ENCODE measurements at places on chromosomes 3 and 15. TPM values are rescaled to one million over a fixed set of nuclear protein-coding genes. Genes with fewer than 3 reads are reported as not detected.

DNA sequence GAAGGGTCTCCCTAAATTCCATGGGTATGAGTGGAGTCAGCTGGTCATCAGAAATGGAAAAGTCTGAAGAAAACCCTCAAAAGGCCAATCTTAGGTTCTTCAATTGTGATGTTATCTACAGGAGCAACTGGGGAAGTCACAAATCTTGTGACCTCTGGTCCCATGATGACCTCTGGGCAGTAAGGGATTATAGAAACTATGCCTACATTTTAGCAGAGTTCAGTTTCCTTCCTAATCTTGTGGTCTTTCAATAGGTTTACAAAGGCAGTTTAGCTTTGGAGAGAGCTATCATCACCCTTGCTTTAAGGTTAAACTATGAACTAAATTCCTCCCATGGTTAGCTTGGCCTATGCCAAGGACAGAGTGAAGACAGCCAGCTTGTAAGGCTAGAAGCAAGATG is 225.1 kb downstream of the DPH6 start:
- no peak for DNase-seq

GRCh38 chr3:15553749-15554148 is 32.2 kb upstream of the COLQ start:
- DNase-seq: no peak

- no peak for DNase-seq
Measured at GRCh38 chr3:35659768-35660167, 20.4 kb downstream of the ARPP21 start.

GRCh38 chr3:87873136-87873535 is 185.7 kb downstream of the CGGBP1 start:
- DNase-seq: no peak

DNA sequence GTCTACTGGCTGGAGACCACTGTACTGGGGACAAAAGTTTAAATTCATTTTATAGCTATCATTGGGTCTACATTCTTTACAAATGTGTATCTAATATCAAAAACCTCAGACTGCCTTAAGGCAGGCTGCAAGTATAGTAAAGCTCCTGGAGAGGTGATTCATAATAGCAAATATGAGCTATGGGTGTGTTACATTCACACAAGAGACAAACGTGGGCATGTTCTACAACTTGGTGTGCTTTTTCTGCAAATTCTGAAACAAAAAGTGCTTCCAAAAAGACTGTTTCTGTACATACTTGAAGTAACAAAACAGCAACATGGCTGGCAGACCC is 1101.4 kb downstream of the ROBO1 start:
- DNase-seq: no peak

SEMA6D gene
- total RNA-seq: 5.9 TPM

- DNase-seq: no peak
Measured at GRCh38 chr3:3666664-3667063, 132.6 kb upstream of the LRRN1 start.

DNA sequence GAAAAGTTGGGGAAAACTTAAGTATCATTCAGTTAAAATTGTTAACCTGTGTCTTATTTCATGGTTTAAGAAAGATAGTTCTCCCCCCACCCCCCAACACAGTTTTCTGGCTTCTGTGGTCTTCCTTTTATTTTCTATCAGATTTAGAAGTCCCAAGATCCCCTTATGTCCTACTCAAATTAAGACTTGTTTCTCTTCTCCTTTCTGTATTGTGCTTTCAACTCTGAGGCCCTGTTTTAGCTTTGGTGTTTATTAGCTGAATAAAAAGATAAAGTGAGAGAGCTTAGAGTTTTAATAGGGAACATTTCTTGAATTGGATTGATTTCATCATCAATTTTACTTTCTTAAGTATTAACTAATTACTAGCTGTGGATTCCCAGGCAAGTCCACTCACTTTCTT is 62.6 kb downstream of the AKAP13 start:
- no peak for DNase-seq

DNA sequence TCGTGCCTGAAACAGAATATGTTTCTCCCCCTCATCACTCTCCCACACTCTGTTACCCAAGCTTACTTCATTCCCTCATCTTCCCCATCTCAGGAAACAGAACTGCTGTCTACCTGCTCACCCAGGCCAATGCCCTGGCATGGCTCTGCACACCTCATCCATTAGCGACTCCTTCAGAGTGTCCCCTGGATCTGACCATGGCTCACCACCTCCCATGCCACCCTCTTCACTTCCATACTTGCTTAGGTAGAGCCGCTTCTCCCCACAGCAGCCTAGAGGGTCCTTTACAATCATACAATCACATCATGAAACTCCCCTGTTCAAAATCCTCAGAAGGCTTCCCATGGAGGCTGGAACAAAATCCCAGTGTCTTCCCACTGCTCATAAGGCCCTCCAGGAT is 33.9 kb upstream of the RAD18 start:
- DNase-seq: no peak

HYAL1 gene
- 7.1 TPM for total RNA-seq

- no peak for DNase-seq
Measured at GRCh38 chr15:70385711-70386110, 288.0 kb upstream of the TLE3 start.

DNA sequence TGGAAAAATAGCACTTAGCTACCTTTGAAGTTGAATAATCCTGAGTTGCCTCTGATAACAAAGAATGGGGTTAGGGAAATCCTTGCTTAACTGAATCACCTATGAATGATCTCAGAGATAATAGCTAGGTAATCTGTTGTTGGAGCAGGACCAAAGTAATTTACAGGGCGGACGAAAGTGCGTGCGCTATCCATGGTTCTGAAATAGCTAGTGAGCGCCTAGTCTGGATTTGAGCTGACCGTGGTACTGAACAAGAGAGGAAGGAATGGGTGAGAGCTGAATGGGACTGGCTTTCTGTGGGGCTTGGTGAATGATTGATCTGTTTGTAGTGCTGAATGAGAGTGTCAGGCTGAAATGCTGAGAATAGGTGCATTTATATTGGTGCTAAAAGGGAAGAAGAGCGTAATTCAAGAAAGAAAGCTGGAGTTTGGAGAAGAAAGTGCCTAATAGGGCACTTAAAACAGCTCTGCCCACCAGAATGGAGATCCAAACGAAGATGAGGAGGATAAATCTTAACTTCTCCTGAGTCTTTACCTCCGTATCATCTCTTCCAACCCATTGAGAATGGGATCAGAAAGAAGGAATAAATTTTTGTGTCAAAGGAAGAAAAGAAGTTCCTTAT is 10.1 kb downstream of the SCN10A start:
- peak; percentile 32 for DNase-seq

GPR160 gene
- total RNA-seq: 2.6 TPM

GRCh38 chr3:161415506-161416231 is 44.4 kb upstream of the SPTSSB start:
- DNase-seq: peak; percentile 68

C2CD4B gene
- total RNA-seq: 9.2 TPM

Data from pulmonary artery endothelial cell (primary cell).